ENCODE measurements at places on chromosomes 13 and 19. TPM values are rescaled to one million over a fixed set of nuclear protein-coding genes. Genes with fewer than 3 reads are reported as not detected.

DNA sequence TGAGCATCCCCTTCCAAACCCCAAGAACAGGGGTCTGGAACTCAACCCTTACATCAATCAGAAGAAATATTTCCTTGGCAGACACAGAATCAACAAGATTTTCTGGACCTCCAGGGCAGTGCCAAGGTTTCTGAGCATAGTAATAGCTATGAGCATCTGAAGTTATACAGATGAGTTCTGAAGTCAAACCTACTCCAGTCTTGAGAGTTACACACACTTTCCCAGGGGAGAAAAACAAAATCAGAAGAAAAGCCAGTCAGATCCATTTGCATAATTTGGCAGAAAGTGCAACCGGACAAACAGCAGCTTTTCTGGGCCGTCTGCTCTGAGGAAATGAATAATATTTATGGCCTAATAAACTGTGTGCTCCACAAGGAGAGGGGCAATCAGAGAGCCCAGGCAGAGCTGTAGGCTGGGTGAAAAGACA, 93.1 kb downstream of the KL start:
- no peak overlapping the region for H3K4me3 ChIP-seq
- peaks cover 29% of the 10 kb centered on the region for H3K27me3 ChIP-seq
- H3K27ac ChIP-seq, result no peak overlapping the region
- H3K36me3 ChIP-seq, result no peaks in the 10 kb centered on the region

GRCh38 chr13:98691360-98691759, 61.1 kb downstream of the SLC15A1 start:
- DNase-seq, result no peak
- H3K4me1 ChIP-seq, result no peaks in the 10 kb centered on the region
- H3K27me3 ChIP-seq, result peaks cover 1% of the 10 kb centered on the region
- no peak overlapping the region for H3K27ac ChIP-seq
- H3K4me3 ChIP-seq, result no peak overlapping the region

DNA sequence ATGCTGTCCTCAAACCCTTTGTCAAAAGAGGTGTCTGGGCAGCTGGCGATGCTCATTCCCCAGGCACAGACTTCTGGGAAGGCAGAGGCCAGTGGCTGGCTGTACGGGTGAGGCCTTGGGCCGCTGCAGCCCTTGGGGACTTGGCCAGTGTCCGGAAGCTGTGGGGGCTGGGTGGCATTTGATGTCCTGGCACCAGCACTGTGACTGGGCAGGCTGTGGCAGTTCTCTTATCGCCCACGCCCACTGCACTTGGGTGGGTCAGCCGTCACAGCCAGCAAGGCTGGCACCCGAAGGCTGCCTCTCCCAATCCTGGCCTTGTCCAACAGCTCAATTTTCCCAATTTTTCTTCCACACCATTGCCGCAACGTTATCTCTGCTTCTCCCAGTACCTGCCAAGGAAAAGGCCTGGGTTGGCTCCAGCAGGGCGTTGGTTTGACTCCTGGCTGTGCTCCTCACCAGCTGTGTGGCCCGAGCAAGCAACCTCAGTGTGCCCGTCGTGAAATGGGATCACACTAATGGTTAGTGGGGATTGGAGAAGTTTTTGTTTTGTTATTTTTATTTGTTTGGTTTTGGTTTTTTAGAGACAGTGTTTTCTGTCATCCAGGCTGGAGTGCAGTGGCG, 12.7 kb upstream of the SLC44A2 start:
- no peaks in the 10 kb centered on the region for H3K27me3 ChIP-seq
- DNase-seq, result no peak
- peaks cover 29% of the 10 kb centered on the region for H3K4me1 ChIP-seq
- no peak overlapping the region for H3K4me3 ChIP-seq

FGF9 gene
- 0.46 TPM for total RNA-seq

MFSD12 gene
- total RNA-seq, result 50.8 TPM

DNA sequence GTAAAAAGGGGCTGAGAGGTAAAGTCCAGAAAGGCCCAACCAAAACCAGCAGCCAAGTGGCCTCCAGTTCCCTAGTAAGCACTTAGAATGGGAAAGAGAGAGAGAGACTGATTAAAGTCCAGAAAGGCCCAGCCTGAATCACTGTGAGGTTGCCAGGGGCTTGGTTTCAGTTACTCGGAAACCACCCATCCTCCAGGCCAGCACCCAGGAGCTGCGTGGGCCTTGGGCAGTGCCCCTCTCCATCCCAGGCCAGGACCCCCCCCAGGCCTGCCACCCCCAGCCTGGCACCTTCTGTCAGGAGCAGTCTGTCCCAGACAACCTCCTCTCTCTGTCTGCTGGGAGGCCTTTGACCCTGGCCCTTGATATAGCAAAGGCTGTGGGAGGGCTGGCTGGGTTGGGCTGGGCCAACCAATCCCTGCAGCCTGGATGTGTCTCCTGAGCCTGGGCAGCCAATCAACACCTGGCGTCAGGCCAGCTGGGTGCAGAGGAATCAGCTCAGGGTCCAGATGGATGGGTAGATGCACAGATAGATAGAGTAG, at the start of gene CYP4F2:
Gene CYP4F2, minus strand, starts transcription at position 337 of the 539 bp plus-strand sequence. CDS start 463 bp downstream, outside the sequence.
- H3K27ac ChIP-seq, result no peak within 1 kb of the TSS
- DNase-seq, result no peak
- H3K4me3 ChIP-seq, result no peak within 1 kb of the TSS
- peaks cover 36% of the 10 kb centered on the region for H3K27me3 ChIP-seq
- H3K4me1 ChIP-seq, result peaks cover 10% of the 10 kb centered on the region

GRCh38 chr13:114248011-114248410, 13.3 kb downstream of the CDC16 start:
- no peak overlapping the region for H3K4me3 ChIP-seq
- no peaks in the 10 kb centered on the region for H3K27me3 ChIP-seq
- no peak for DNase-seq
- no peak overlapping the region for H3K27ac ChIP-seq
- peaks cover 31% of the 10 kb centered on the region for H3K36me3 ChIP-seq
- no peaks in the 10 kb centered on the region for H3K4me1 ChIP-seq

DNA sequence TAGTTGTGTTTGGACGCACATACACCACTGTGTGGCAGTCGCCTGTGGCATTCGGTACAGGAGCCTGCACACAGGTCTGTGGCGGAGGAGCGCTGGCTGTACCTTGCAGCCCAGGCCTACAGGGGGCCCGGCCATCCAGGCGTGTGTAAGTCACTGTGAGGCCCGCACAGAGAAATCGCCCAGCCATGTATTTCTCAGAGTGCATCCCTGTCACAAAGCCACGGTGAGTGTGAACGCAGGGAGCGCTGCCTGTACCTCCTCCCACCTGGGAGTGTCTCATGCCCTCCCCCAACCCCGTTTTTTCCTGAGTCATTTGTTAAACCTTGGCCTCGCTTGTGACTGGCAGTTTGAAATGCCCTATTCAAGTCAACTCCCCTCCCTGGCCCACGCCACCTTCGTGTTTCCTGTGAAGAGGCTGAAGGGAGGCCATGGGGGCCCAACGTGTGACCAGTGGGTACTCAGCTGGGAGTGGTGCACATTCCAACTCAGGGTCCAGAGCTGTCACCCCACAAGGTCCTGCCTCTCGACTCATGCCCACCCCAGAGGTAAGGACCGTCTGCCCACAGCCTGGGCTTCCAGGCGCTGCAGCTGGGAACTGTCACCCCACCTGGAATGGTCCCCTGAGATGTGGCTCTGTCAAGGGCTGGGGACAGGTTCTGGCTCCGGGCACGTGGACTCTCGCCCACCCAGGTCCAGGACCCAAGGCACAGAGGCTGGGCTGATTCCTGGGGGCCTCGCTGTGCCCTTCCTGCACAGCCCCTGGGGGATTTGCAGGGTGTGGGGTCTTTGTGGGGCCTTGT, 11.6 kb upstream of the RASA3 start:
- H3K4me3 ChIP-seq, result peak overlapping the region; percentile 1
- peak; percentile 65 for DNase-seq
- no peaks in the 10 kb centered on the region for H3K27me3 ChIP-seq
- no peak overlapping the region for H3K27ac ChIP-seq

GRCh38 chr13:29901710-29902631, 51.6 kb upstream of the UBL3 start:
- DNase-seq, result no peak
- H3K27ac ChIP-seq, result peak overlapping the region; percentile 80
- H3K4me3 ChIP-seq, result peak overlapping the region; percentile 81

- no peaks in the 10 kb centered on the region for H3K4me1 ChIP-seq
- H3K36me3 ChIP-seq, result peaks cover 2% of the 10 kb centered on the region
- no peaks in the 10 kb centered on the region for H3K27me3 ChIP-seq
- H3K27ac ChIP-seq, result no peak overlapping the region
- DNase-seq, result no peak
Measured at GRCh38 chr13:61777899-61778298, 362.2 kb upstream of the PCDH20 start.

DNA sequence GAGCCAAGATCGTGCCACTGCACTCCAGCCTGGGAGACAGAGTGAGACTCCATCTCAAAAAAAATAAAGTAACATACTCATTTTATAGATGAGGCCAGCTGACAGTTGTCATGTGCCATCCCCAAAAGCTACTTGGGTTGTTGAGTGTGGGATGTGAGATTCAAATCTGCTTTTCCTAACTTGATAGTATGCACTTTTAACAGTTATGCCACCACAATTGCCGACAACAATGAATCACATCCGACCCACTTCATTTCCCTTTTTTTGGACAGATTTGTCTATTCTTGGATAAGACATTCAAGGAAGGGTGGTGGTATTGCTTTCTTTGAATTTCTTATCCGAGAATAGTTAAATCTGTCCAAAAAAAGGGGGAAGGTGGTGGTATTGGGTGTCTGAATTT, 16.3 kb upstream of the DNMT1 start:
- H3K4me1 ChIP-seq, result no peaks in the 10 kb centered on the region
- no peak for DNase-seq
- H3K27me3 ChIP-seq, result no peaks in the 10 kb centered on the region
- no peak overlapping the region for H3K4me3 ChIP-seq

- no peak overlapping the region for H3K4me3 ChIP-seq
- H3K4me1 ChIP-seq, result no peaks in the 10 kb centered on the region
- H3K27me3 ChIP-seq, result peaks cover 8% of the 10 kb centered on the region
- no peaks in the 10 kb centered on the region for H3K36me3 ChIP-seq
- DNase-seq, result no peak
- no peak overlapping the region for H3K27ac ChIP-seq
Measured at GRCh38 chr19:45657520-45658167, 10.4 kb upstream of the GIPR start.

ZNF600 gene
- 14.1 TPM for total RNA-seq

TEKTIP1 gene
- 4.6 TPM for total RNA-seq

- no peaks in the 10 kb centered on the region for H3K36me3 ChIP-seq
- H3K4me3 ChIP-seq, result peak overlapping the region; percentile 90
- peaks cover 10% of the 10 kb centered on the region for H3K4me1 ChIP-seq
Measured at GRCh38 chr19:50555450-50556281, 12.6 kb downstream of the LRRC4B start.

- no peak overlapping the region for H3K4me3 ChIP-seq
- no peaks in the 10 kb centered on the region for H3K4me1 ChIP-seq
- no peaks in the 10 kb centered on the region for H3K36me3 ChIP-seq
- H3K27me3 ChIP-seq, result no peaks in the 10 kb centered on the region
- no peak overlapping the region for H3K27ac ChIP-seq
Measured at GRCh38 chr19:49730166-49730565, 32.9 kb downstream of the TSKS start.

DNA sequence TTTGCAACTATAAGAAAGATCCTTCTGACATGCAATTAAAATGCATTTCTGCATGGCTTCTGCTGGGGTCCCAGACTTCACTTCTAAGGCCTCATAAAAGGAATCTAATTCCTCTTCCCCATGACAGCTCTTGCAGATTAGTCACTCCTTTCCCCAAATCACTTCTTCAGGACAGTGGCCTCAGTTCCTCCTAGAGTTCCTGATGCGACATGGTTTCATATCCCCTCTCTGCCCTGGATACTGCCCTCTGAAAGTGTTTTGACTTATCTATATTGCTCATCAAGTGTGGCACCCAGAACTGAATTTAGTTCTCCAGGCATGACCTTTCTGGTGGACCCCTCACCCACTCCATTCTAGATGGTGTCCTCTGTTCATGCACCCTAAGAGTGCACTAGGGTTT, 238.1 kb downstream of the FOXO1 start:
- H3K4me3 ChIP-seq, result no peak overlapping the region
- H3K36me3 ChIP-seq, result no peaks in the 10 kb centered on the region
- H3K27me3 ChIP-seq, result no peaks in the 10 kb centered on the region
- no peak overlapping the region for H3K27ac ChIP-seq
- H3K4me1 ChIP-seq, result peaks cover 26% of the 10 kb centered on the region

ATP1A3 gene
- total RNA-seq, result 6.2 TPM

DNA sequence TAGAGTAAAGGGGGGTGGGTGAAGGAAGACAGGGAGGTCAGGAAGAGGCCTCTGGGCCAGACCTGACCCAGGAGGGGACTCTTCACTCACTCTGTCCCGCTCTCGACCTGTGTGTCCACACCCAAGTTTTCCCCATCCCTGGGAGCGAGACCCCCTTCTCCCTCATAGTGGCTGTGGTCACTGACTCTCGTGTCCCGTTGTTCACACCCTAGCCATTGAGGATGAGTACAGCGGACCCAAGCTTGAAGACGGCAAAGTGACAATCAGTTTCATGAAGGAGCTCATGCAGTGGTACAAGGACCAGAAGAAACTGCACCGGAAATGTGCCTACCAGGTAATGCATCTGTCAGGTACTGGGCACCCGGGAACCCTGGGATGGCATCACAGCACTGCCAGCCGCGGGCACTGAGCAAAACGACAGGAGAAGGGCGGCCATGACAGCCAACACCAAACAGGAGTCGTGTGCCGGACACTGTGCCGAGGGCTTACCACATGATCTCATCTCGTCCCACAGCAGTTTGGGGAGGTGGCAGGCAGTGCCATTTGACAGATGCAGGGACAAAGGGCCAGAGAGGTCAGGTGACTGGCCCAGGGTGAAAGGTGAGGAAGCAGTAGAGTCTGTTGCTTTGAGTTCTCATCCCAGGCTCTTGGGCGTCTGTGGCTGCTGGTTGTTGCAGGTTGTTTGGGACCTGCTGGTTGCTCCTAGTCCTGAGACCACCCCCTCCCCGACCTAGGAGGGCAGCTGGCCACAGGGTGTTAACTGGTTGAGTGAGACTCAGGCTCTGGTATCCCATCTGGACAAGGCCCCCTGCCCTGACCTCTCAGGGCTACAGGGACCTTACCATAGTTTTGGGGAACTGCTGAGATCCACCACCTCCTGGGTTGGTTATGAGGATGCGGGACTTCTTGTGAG, 29.6 kb downstream of the PPP5C start:
- H3K4me3 ChIP-seq, result no peak overlapping the region
- H3K27ac ChIP-seq, result no peak overlapping the region
- no peaks in the 10 kb centered on the region for H3K27me3 ChIP-seq
- H3K36me3 ChIP-seq, result peaks cover 10% of the 10 kb centered on the region
- DNase-seq, result no peak
- peaks cover 6% of the 10 kb centered on the region for H3K4me1 ChIP-seq

GRCh38 chr13:110326263-110326904, 19.3 kb downstream of the COL4A2 start:
- peaks cover 2% of the 10 kb centered on the region for H3K36me3 ChIP-seq
- no peak overlapping the region for H3K27ac ChIP-seq
- no peak overlapping the region for H3K4me3 ChIP-seq

DNA sequence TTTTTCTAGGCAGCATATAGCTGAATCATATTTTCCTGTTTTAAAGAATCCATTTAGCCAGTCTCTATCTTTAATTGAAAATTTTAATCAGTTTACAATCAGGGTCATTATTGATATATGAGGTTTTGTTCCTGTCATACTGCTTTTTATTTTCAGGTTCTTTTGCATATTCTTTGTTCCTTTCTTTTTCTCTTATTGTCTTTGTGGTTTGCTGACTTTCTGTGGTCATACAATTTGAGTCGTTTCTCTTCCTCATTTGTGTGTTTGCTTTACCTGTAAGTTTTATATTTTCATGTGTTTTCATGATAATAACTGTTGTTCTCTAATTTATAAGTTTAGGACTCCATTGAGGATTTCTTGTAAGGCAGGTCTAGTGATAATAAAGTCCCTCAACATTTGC, 812.6 kb downstream of the DACH1 start:
- no peak for DNase-seq
- no peak overlapping the region for H3K27ac ChIP-seq
- no peak overlapping the region for H3K4me3 ChIP-seq
- no peaks in the 10 kb centered on the region for H3K4me1 ChIP-seq
- H3K27me3 ChIP-seq, result no peaks in the 10 kb centered on the region
